Activated CD4-positive, alpha-beta memory T cell treated with anti-CD3 and anti-CD28 coated beads for 36 hours (primary cell): ENCODE measurements at places on chromosomes 3 and 15. TPM values are rescaled to one million over a fixed set of nuclear protein-coding genes. Genes with fewer than 3 reads are reported as not detected.

- H3K36me3 ChIP-seq = peaks cover 14% of the 10 kb centered on the region
- H3K27ac ChIP-seq = peak overlapping the region; percentile 89
- H3K4me3 ChIP-seq = peak overlapping the region; percentile 83
- DNase-seq = peak; percentile 26
- peaks cover 2% of the 10 kb centered on the region for H3K27me3 ChIP-seq
- H3K4me1 ChIP-seq = peaks cover 56% of the 10 kb centered on the region
Observed at GRCh38 chr3:23809294-23809693, 3.5 kb downstream of the UBE2E1 start.

GRCh38 chr15:64731805-64732151, 43.6 kb downstream of the RBPMS2 start:
- no peak for DNase-seq
- H3K27ac ChIP-seq = no peak overlapping the region
- H3K4me1 ChIP-seq = no peaks in the 10 kb centered on the region
- H3K4me3 ChIP-seq = no peak overlapping the region
- H3K27me3 ChIP-seq = peaks cover 1% of the 10 kb centered on the region

DNA sequence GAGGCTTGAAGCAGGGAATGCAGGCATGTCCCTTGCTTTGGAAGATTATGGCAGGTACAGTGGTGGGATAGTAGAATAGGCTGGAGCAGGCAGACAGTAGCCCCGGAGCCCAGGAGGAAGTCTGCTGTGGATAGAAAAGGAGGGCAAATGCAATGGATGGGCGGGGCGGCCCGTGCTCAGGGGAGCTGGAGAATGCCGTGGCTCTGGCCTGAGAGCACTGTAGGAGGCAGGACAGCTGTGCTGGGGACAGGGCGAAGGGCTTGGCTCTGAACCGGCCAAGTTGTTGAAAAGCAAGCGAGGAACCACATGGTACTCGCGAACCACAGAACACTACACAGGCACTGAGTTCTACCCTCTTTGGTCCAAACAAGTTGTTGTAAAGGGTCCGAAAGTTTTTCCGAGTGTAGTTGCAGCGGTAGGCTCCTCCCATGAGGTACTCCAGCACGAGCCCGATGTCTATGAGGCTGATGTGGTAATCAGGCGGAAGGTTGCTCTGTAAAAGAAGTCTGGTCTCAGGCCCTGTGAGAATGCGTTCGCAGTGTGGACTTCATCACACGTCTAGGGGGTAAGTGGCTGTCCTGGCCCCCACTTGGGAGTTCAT, 54.7 kb downstream of the TRPM1 start:
- no peaks in the 10 kb centered on the region for H3K36me3 ChIP-seq
- no peak for DNase-seq
- H3K27me3 ChIP-seq = peaks cover 3% of the 10 kb centered on the region
- H3K4me3 ChIP-seq = no peak overlapping the region

The CORO2B gene
- total RNA-seq = 0.07 TPM

GRCh38 chr15:21261965-21262850, 178.1 kb downstream of the POTEB3 start:
- H3K27me3 ChIP-seq = no peaks in the 10 kb centered on the region
- no peaks in the 10 kb centered on the region for H3K36me3 ChIP-seq
- no peak overlapping the region for H3K4me3 ChIP-seq
- no peak overlapping the region for H3K27ac ChIP-seq

The PLCL2 gene
- 16.7 TPM for total RNA-seq

- peak overlapping the region; percentile 88 for H3K27ac ChIP-seq
- no peaks in the 10 kb centered on the region for H3K27me3 ChIP-seq
- DNase-seq = no peak
- H3K36me3 ChIP-seq = peaks cover 17% of the 10 kb centered on the region
- peaks cover 92% of the 10 kb centered on the region for H3K4me1 ChIP-seq
- peak overlapping the region; percentile 43 for H3K4me3 ChIP-seq
Observed at GRCh38 chr15:78055919-78056713, 21.4 kb downstream of the TBC1D2B start.

DNA sequence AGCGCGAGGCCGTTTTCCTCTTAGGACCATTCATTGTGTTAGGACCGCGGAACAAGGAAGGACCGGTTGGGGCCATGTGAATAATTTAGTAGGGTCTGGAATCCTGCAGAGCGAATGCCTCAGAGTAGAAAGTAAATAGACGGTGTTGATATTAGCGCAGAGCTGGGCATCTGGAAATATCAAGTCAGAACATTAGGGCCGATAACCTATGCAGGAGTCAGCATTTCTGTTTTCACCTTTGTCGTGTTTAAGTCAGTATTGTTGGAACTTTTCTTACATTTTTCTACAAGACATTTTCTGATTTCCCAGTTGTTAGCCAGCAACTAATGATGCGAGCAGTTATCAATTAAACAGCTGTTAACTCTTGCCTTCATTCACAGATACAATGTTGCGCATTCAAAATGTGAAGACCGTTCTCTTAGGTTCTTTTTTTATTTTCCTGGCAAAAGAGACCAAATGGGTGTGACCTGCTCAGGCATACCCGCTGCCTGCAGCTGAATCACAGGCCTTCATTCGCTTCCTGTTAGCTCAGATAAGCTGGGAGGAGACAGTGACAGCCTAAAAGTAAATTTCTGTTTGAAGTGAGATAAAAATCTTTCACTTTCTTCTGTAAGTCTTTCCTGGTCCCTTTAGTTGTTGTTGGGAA, 966 bp upstream of the PKM start:
- no peaks in the 10 kb centered on the region for H3K27me3 ChIP-seq
- H3K27ac ChIP-seq = peak overlapping the region; percentile 98
- H3K4me3 ChIP-seq = peak overlapping the region; percentile 94
- H3K4me1 ChIP-seq = peaks cover 29% of the 10 kb centered on the region

- H3K4me1 ChIP-seq = peaks cover 36% of the 10 kb centered on the region
- H3K4me3 ChIP-seq = no peak overlapping the region
- DNase-seq = peak; percentile 2
Observed at GRCh38 chr3:38133557-38134405, 3.1 kb downstream of the ACAA1 start.

GRCh38 chr15:68725736-68726135, 95.0 kb downstream of the ANP32A start:
- no peak overlapping the region for H3K4me3 ChIP-seq
- no peak for DNase-seq
- no peaks in the 10 kb centered on the region for H3K4me1 ChIP-seq
- H3K27ac ChIP-seq = no peak overlapping the region
- no peaks in the 10 kb centered on the region for H3K36me3 ChIP-seq
- H3K27me3 ChIP-seq = peaks cover 5% of the 10 kb centered on the region

The TF gene
- total RNA-seq = 0.44 TPM

DNA sequence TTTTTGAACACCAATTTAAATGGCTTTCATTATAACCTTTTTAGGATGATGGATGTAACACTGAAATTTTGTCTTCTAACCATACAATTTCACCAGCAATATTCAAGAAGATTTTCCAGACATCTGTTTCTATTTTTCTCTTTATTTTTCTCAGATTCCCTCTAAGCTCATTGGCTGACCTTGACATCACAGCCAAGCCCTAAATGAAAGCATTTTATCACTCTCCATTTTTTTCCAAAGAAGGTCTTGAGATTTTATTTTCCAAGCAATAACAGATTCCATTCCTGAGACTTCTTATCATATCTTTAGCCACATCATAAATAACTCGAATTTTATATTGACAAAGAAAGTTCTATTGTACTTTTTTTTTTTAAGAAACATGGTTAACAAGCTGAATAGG, 392.6 kb upstream of the THBS1 start:
- no peaks in the 10 kb centered on the region for H3K4me1 ChIP-seq
- H3K36me3 ChIP-seq = no peaks in the 10 kb centered on the region
- H3K27me3 ChIP-seq = peaks cover 6% of the 10 kb centered on the region
- H3K4me3 ChIP-seq = no peak overlapping the region
- H3K27ac ChIP-seq = no peak overlapping the region

DNA sequence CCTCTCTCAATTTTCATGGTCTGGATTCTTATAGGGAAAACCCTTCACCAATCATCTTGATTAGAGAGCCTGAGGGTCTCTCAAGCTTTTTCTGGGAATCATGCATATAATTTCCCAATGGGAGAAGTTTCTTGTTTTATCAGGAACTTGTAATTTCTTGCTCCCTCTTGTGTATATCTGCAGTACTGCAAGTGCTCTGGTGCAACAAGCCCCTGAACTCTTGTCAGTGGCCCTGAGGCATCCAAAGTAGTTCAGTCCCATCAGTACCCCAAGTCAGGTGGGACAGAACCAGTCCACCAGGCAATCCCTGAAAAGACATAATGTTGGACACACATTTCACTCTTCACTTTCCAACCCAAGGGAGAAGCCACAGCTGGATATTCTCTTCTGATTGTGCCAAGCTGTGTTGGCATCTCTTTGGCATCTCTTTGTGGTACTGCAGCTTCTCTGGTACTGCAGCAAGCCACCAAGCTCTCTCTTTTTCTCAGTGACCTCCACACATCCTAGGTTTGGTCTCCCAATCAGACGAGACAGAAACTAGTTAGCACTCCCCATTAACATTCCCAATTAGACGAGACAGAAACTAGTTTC, 214.5 kb downstream of the ZIC4 start:
- H3K4me3 ChIP-seq = no peak overlapping the region
- no peaks in the 10 kb centered on the region for H3K4me1 ChIP-seq
- no peak for DNase-seq
- no peaks in the 10 kb centered on the region for H3K36me3 ChIP-seq
- no peak overlapping the region for H3K27ac ChIP-seq

GRCh38 chr15:96327155-96327741, 3.3 kb upstream of the NR2F2 start:
- H3K27me3 ChIP-seq = peaks cover 81% of the 10 kb centered on the region
- no peak overlapping the region for H3K4me3 ChIP-seq
- no peak overlapping the region for H3K27ac ChIP-seq
- no peaks in the 10 kb centered on the region for H3K36me3 ChIP-seq
- H3K4me1 ChIP-seq = peaks cover 13% of the 10 kb centered on the region
- no peak for DNase-seq

- H3K4me3 ChIP-seq = no peak overlapping the region
- H3K27me3 ChIP-seq = no peaks in the 10 kb centered on the region
- H3K4me1 ChIP-seq = peaks cover 15% of the 10 kb centered on the region
- no peak overlapping the region for H3K27ac ChIP-seq
- DNase-seq = no peak
Observed at GRCh38 chr3:149044339-149045083, 41.8 kb downstream of the HLTF start.

DNA sequence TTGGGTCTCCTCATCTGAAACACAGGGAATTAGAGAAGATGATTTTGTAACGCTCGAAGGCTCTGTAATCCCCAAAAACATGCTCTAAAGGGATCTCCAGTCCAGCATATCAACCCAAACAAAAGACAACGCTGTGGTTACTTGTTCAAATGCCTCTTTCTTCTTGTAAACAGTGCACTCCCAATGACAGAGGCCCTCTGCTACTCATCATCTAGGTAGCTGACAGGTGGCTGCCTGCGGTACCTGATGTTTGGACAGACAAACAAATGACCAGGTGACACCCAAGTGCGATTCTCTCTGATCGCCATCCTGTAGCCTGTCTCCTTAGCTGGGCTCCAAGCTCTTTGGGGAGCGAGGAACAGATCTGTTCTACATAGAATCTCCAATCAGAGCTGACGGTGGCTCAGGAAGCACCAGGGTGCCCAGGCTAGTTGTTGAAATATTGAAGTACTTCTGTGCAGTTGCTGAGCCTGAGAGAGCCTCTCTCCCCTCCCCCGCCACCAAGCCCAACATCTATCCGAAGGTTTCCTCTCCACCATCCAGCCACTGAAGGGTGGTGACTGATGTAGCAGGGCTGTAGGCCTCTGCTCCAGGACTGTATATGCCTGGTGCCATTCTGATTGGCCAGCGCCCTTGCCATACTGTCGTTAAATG, 238.7 kb downstream of the XXYLT1 start:
- H3K4me1 ChIP-seq = no peaks in the 10 kb centered on the region
- H3K27ac ChIP-seq = no peak overlapping the region
- DNase-seq = no peak
- H3K4me3 ChIP-seq = no peak overlapping the region
- H3K36me3 ChIP-seq = no peaks in the 10 kb centered on the region

DNA sequence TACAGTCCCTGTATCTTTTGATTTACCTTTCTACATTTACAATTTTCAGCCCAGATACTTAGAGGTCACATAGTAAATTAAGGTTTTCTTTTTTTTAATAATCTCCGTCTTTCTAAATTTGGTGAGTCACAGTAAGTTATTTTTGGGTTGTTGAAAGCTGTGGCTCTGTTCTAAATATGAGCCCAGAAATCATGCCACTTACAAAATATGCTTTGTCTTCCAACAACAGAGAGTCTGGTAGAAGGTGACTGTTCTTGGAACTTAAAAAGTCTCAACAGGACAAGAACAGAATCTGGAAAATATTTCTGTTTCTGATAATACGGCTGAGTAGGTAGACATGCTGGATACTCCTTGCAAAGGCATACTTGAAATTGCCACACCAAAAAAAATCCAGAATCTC, 16.0 kb downstream of the GOLGA8S start:
- H3K4me3 ChIP-seq = no peak overlapping the region
- no peaks in the 10 kb centered on the region for H3K4me1 ChIP-seq
- H3K27me3 ChIP-seq = no peaks in the 10 kb centered on the region
- DNase-seq = no peak
- no peaks in the 10 kb centered on the region for H3K36me3 ChIP-seq
- H3K27ac ChIP-seq = no peak overlapping the region

DNA sequence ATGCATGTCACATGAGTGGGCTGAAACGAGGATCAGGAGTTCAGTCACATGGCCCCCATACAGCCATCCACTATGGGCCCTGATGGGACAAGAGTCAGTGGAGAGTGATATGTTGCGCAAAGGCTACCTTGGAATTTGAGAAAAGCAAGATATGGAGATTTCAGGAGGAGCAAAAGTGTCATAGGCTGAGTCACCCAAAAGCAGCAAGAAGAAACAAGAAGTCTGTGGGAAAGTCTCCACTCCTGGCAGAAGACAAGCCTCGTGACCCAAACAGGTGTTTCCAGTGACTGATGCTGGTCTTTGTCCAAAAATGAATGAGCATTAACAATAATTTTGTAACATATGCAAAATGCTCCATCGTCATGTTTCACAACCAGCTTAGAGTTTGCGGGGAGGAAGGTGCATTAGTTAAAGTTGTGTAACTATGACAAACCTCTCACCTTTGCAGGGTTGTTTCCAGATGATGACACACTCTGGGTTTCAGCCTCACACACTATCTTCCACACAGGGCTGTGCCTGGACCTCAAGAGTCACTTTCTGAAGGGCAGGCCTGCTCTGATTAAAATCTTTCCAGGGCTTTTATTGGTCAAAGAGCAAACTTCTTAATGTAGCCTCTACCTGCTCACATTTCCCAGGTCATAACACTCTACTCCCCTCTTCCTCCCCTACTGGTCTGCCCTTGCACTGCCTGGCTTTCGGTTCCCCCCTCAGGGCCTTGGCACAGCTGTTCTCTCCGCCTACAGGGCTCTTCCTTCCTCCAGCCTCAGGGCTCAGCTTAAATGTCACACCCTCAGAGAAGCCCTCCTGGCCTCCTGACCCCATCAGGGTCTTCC, 3.9 kb upstream of the DNASE1L3 start:
- peak overlapping the region; percentile 7 for H3K4me3 ChIP-seq
- peak overlapping the region; percentile 77 for H3K27ac ChIP-seq
- DNase-seq = peak; percentile 75
- no peaks in the 10 kb centered on the region for H3K36me3 ChIP-seq
- peaks cover 10% of the 10 kb centered on the region for H3K27me3 ChIP-seq
